Hematopoietic multipotent progenitor cell treated with erythropoietin and hydrocortisone succinate and interleukin-3 and kit ligand, for 8 days (in vitro differentiated cells): ENCODE measurements at places on chromosomes 4 and X.

DNA sequence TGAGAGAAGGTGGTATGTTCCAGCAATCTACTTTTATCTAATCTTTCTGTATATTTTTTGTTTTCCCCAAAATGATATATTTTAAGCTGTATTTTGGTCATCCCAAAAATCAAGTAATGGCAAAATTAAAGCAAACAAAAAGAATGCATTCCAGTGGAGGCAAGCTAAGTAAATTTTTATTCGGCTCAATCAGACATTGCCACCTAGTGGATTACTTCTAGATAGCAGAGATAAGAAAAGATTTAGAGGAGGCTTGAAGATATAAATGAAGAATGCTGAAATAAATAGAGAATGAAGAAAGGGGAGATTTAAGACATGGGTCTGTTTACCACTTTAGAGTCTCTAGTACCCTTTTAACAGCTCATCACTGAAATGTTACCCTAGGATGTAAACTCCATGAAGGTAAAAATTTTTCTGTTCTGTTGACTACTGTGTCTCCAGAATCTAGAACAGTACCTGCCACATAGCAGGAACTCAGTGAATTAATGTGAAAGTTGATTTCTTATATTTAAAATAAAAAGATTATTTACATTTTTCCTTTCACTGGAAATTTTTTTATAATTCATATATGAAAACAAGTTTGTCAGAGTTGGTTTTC lies 110.9 kb upstream of the ANK2 start:
- DNase-seq = peak; percentile 16

- peak; percentile 35 for DNase-seq
Observed at GRCh38 chrX:24260842-24261550, 52.9 kb downstream of the SUPT20HL2 start.

DNA sequence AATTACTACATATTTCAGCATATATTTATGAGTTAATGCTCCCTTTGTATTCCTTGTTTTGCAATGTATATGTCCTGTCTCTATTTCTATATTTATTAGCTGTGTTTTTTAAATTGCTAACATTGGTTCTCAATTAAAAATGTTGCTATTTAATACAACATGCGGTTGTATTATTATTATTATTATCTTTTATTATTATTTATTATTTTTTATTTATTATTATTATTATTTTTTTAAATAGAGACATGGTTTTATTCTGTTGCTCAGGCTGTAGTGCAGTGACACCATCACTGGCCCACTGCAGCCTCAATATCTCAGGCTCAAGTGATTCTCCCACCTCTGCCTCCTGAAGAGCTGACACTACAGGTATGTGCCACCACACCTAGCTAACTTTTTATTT lies 1005.9 kb upstream of the ADGRL3 start:
- DNase-seq = no peak

GRCh38 chrX:3811331-3812311 lies 98.2 kb upstream of the PRKX start:
- peak; percentile 46 for DNase-seq

DNA sequence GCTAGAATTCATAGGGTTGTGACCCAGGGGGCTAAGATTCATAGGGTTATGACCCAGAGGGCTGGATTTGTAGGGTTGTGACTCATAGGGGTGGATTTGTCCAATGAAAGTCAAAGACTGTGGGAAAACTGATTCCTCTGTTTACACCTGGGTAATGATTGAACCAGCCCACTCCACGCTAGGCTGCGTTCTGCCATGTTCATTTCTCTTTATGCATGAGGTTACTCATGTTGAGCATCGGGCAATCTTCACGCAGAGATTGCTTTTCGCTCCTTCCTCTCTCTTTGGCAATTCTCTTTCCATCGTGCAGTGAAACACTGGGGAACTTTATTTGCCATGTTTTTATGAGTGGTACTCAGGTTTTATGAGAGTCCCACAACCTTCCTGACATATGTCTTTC lies 127.8 kb downstream of the CRLF2 start:
- DNase-seq = no peak

- no peak for DNase-seq
Observed at GRCh38 chr4:97238956-97239666, 904.2 kb downstream of the STPG2 start.

DNA sequence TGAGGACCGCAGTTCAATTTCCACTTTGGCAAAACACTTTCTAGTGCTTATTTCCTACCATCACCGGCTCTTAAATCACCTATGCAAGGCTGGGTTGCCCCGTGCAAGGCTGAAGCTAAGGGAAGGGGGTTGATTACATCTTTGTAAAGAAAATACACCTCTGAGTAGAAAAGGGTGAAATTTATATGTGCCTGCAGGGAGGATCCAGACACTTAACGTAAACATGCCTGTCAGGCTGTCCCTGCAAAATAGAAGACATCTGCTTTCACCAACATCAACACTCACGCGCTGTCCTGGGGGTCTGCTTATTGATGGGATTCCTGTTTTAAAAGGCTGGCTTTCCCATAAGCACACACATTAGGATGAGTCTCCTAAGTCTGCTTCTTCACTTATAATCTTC lies 92.0 kb downstream of the PRKX start:
- DNase-seq = no peak

DNA sequence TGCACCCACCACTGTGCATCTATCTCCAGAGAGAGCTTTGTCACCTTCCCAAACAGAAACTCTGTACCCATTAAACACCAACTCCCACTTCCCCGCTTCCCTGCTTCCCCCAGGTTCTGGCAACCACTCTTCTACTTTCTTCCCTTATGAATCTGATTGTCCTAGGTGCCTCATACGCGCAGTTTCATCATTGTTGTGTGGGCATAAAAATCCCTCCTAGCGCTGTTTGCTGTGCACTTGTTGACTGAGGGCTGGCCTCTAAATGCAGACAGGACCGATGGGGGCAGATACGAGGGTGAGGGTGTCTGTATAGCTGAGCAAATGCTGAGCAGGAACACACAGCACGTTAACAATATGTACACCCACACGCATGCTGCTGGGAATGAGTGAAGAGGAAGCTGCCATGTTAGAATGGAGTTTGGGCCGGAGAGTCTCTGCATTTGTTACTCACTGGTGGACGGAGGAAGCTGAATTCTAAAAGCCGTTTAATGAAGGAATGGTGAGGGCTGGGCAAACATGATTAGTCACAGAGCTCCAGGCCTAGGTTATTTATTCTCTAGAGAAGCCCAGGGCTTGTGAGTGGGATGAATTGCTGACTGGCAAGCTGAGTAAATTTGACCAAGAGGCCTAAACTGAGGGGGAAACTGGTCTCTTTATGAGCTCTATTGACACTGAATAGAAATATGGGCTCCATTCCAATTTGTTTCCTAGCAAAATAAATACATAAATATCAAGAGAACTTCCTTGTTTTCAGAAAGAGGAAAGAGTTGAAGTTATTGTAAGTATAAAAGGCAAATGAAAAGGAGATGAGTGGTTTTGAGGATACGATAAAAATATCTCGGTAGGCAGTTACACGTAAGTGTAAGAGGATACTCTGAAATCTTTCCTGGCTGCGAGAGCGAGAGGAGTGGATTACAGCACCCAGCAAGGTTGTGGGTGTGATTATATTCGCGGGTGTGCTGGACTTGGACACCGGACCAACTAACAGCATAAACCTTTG lies 95.9 kb upstream of the RPS6KA3 start:
- DNase-seq = no peak

GRCh38 chrX:2401201-2401589 lies 99.6 kb downstream of the DHRSX start:
- no peak for DNase-seq
